ENCODE measurements at places on chromosomes 4 and X.
A peak's percentile ranks its signal among the peaks of the same experiment; 100 is the strongest.

DNA sequence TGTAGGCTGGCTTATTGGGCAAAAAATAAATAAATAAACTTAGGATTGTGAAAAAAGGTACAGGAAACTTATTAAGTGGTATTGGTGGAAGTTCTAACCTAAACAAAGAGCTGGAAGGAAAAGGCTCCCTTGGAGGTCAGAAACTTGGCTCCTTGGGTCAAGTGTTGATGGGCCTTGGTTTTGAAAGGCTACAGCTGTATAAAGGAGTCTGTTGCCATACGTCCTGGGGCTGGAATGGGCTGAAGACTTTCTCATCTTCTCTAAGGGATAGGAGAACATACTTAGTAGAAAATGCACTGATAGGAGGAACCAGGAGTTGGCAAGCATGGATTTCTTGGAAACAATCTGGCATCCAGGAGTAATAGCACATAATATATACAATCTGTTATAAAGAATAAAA lies 56.6 kb downstream of the PDLIM5 start:
- DNase-seq, result no peak

DNA sequence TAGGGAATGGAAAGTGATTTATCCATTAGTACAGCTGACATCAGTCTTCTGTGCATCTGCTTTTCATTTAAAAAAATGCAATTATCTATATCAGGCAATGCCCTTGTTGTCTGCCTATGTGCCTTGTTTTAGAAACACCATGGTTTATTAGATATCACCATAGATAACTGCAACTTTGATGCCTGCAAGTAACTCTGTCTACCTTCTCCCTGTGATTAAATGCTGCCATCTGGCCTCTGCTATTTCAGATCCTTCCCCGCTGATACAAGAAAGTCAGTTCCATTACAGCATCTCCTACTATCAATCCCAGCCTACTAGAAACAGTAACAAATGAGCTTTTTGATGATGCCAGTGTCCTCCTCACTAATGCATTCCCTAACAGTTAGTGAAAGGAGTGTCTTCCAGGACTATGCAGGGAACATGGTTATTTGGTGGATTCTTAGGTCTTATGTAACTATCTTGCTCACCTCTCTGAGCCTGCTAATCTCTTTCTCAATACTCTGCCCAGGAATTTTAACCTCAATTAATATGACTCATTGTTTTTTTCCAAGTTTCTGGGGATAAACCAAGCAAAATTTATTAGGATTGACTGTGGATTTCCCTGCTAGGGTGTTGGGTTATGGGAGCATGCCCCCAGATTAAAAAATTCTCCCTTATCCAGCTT lies 444.9 kb downstream of the RAPGEF2 start:
- DNase-seq, result no peak

GRCh38 chr4:143354990-143355389 lies 18.3 kb downstream of the GAB1 start:
- no peak for DNase-seq

DNA sequence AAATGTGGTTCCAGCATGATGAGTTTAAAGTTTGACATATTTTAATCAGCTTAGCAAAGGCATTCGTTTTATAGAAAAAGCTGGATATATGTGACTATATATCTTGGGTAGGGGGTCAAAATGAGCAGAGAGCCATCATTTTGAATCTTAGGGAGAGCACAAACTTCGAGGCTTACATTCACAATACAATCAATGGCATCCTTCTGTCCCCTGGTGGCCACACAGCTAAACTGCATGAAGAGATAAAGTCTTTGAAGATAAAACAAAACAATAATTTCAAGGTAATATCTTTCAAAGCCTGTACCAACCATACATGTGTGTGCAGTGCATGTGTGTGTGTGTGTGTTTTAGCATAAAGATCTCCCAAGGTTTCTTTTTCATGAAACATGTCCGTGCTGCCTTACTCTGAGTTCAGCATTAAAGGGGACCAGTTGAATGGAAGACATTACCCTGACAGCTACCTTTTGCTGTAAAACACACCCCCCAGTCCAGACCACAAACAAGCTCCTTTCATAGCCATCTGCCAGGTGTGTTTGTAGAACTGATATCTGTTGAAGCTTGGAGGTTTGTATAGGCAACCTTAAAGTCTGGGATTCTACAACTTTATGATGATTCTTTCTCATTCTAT lies 22.0 kb downstream of the DYNLT3 start:
- peak; percentile 13 for DNase-seq

All from GM04504 (cell line).